ENCODE measurements at places on chromosomes 1 and 21.
A peak's percentile ranks its signal among the peaks of the same experiment; 100 is the strongest.

DNA sequence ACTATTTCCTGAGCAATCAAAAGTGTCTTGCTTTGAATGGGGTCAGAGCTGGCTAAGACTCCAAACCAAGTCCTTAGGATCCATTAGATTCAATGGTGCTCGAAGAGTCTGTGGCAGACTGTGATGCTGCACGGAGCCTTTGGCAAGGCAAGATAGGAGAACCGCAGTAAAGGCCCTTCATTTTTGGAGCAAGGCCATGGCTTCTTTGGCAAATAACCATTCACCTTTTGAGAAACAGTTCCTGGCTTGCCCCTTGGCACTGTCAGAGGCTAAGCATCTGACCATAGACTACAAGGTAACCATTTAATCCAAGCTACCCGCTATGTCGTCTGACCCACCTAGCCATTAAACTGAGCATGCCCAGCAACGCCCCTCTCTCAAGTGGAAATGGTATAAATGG, 45.2 kb downstream of the EDN2 start:
- DNase-seq = no peak

DNA sequence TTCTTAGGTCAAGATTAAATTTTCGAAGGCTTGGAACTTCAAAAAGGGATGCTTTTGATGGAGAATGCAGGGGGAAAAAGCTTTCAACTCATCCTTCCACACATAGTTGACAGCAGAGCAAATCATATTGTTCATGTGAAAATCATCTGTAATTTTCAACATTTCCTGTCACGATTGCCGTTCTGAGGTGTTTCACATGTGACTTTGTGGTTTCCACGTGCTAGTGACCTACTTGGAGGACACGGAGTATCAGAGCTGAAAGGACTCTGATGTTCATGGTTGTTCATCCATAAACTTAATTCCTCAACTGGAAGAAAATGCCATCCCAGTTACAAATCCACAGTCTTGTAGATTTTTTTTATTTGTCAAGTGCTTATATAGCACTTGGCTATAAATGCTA, 79.1 kb downstream of the ZP4 start:
- no peak for DNase-seq

- no peak for DNase-seq
These were observed 144.0 kb downstream of the ROR1 start for GRCh38 chr1:63917571-63918417.

DNA sequence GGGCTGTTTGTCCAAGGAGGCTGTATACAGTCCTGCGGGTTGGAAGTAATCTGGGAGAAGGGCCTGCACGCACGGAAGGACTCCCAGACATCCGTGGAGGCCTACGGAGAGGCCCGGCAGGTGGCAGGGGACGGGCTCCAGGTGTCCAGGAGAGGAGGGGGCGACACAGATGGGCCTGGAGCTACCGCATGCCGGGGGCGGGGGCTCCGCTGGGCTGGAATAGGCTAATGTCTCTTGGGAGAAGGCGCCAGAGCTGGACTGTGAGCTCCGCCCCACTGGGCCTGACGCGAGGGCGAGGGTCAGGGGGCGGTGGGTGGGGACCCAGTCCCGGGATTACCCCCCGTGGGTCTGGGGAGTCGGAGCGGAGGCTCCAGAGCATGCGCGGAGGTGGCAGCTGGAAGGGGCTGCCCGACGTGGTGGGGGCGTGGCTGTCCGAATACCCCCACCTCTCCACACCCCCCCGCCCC, 659 bp downstream of the AGO1 start:
- DNase-seq = no peak

DNA sequence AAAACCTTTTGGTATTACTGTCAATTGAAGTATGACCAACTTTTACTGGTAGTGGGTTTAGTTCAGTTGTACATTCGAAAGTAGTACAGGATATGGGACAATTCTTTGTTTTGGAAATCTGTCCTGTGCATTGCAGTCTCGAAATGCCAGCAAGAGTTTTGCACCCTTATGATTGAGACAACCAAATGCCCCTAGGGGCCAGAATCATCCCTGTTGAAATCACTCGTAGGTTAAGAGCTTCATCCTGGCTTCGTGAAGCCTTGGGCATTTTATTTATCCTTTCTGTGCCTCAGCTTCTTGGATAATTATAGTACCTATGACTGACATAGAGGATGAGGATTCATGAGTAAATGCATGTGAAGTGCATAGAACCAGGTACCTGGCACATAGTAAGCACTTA, 2.4 kb upstream of the GOLT1A start:
- no peak for DNase-seq

DNA sequence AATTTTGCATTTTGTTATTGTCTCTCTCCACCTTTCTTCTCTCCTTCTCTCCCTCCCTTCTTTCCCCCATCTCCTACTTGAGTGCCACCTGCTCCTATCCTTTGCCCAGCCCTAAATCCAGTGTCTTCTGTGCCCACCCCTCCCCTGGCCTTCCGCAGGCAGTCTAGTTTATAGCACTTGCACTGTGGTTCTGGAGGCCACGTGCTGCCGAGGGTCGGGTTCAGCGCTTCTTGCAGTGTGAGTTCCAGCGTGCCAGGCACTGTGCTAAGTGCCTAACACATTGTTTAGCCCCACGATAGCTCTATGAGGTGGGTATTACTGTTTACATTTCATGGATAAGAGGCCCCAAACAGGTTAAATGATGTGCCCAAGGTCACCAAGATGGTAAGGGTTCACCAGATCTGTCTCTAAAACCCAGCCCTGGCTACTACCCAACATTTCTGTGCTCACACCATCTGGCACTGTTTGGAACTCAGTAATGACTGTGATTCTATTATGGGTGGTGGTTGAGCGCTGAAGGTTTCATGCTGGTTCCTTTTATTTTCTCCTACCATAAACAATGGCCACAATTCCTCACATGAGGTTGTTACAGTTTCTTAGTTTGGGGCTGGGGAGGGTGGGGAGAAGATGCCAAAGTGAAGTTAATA, 14.1 kb upstream of the ATP1A4 start:
- DNase-seq = no peak

- no peak for DNase-seq
These were observed 530.5 kb downstream of the KIF26B start for GRCh38 chr1:245685111-245685810.

- DNase-seq = no peak
These were observed 103.9 kb downstream of the COLGALT2 start for GRCh38 chr1:183933528-183934179.

DNA sequence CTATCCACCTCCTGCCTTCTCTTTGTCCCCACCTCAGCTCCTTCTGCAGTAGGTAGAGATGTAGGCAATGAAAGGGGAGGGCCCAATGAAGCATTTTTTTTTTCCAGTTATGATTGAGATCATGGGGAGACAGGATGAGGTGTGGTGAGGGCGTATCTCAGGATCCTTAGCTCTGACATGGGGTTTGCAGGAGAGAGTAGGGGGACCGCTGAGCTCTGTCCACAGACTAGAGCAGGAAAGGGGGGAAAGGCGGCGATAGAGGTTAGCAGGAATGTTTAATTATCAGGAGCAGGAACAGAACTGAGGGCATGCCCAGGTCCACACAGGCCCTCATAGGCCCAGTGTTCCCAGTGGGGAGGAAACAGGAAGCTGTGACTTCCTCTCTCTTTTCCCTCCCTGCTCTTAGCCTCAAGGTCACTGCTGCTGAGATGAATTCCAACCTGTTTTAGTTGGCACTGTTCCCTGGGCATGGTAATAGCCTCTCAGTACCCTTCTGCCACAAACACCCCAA, 901 bp upstream of the RXFP4 start:
- no peak for DNase-seq

DNA sequence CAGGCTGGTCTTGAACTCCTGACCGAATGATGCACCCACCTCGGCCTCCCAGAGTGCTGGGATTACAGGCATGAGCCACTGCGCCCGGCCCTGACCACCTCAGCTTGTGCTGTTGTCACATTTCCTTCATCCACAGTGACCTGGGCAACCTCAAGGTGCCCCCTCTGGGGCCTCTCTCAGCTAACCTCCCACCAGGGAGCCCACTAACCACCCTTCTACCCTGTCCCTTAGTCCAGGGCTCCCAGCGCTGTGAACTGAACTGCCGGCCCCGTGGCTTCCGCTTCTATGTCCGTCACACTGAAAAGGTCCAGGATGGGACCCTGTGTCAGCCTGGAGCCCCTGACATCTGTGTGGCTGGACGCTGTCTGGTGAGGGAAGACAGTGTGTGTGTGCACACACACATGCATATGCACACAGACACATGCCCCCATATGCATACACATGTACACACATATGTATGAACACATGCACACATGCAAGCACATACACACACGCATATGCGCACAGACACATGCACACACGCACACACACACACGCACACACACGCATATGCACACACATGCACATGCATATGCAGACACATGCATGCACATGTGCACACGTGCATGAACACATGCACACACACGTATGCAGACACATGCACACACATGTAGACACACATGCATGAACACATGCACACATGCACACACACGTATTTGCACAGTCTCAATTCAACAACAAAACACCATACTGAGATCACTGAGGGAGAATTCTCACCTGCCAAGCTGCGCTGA, 6.2 kb downstream of the ADAMTSL4 start:
- no peak for DNase-seq

- no peak for DNase-seq
These were observed 975.0 kb upstream of the NCAM2 start for GRCh38 chr21:20023193-20023592.

GRCh38 chr1:7902478-7903085, 38.1 kb downstream of the TNFRSF9 start:
- peak; percentile 57 for DNase-seq

DNA sequence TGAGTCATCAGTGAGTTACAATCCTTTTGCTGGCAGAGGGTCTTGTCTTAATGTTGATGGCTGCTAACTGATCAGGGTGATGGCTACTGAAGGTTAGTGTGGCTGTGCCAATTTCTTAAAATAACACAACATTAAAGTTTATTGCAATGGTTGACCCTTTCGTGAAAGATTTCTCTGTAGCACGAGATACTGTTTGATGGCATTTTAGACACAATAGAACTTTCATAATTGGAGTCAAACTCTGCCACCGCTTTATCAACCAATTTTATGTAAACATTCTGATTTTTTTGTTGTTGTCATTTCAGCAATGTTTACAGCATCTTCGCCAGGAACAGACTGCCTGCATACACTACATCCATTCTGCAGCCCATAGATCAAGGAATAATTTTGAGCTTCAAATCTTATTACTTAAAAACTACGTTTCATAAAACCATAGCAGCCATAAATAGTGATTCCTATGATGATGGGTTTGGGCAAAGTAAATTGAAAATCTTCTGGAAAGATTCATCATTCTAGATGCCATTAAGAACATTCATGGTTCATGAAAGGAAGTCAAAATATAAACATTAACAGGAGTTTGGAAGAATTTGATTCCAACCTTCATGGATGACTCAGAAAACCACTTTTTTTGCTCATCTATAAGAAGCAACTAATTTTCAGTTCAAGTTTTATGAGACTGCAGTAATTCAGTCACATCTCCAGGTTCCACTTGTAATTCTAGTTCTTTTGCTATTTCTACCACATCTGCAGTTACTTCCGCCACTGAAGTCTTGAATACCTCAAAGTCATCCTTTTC, 85.9 kb downstream of the TYW3 start:
- DNase-seq = no peak

GRCh38 chr1:66778266-66778665, 22.8 kb downstream of the INSL5 start:
- no peak for DNase-seq

DNA sequence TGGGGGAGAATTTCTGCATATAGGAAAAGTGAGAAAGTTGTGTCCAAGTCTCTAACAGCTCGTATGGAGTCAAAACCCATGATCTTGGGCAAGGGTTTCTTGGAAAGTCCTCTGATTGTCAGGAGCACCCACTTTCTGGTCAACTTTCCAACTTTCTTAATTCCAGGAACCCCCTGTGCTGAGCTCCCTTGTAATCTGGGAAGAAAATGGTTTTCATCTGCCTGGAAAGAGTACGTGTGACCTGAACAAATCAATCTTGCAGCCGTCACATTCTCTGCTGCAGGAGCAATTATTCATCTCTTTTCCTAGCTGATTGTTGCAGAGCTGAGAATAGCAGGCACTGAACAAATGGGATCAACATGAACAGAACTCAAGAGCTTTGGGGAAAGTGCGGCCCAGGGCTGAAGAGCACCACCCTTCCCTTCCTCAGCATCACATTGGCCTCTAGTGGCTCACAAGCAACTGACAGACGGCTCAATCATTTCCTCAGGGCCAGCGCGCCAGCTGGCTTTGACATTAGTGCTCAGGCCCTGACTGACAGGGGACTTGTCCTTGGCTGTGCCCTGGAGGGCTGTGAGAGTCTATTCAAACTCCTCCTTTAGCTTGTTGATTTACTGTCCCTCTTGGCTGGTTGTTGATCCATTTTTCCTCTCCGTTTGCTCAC, 295.2 kb downstream of the HLX start:
- no peak for DNase-seq

DNA sequence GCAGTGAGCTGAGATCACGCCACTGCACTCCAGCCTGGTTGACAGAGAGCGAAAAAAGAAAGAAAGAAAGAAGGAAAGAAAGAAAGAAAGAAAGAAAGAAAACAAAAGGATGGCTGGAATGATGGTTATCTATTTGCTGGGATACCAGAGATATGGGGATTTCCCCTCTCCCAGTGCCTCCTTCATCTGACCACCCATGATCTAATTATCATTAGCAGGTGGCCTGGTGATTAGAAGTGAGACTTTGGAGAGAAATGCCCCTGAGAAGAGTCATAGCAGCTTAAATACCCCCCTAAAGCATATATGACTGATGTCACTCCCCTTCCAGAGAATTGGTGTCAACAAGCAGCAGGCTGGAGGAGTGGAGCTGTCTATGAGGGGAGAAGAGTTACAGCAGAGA, 1.3 kb upstream of the NPPB start:
- no peak for DNase-seq

GRCh38 chr1:46714976-46715375, 3.9 kb downstream of the EFCAB14 start:
- no peak for DNase-seq

GRCh38 chr21:37230632-37231248, 36.4 kb downstream of the VPS26C start:
- no peak for DNase-seq

DNA sequence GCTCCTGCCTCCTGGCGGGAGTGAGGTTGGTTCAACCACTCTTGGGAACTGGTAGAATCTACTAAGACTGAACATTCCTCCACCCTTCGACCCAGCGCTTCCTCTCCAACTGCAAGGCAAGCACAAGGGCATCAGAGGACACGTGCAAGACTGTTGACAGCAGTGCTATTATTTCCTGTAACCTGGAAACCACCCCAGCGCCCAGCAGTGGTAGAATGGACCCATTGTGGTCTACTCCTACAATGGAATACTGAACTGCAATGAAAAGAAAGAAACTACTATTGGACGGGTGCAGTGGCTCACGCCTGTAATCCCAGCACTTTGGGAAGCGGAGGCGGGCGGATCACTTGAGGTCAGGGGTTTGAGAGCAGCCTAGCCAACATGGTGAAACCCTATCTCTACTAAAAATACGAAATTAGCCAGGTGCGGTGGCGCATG, 33.0 kb upstream of the TARDBP start:
- no peak for DNase-seq

- no peak for DNase-seq
These were observed 102.9 kb downstream of the EPB41 start for GRCh38 chr1:29017235-29017634.

- no peak for DNase-seq
These were observed 5.6 kb upstream of the YBX1 start for GRCh38 chr1:42676534-42677087.

All from AG09319 (cell line).